Activated naive CD4-positive, alpha-beta T cell treated with anti-CD3 and anti-CD28 coated beads, Interleukin-2, amount 50 U/mL, for 16 hours (primary cell): ENCODE measurements at places on chromosomes 5 and 9.

DNA sequence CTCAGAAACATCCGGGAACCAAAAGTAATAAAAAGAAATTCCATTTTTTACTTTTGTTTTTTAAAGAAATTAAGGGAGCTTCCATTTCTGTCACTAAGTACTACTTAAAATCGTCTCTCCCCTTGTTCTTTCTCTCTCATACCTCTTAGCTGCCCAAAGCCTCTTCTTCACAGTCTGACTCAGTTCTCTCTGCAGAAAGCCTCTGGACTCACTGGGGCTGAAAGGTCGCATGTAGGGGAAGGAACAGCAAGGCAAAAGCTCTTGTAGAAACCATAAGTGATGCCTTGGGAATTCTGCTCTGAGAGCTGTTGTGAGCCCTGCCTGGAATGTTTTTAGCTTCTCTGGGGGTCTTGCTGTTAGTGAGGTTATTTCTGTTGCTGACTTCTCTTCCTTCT is 100.8 kb upstream of the RANBP3L start:
- no peak for DNase-seq

DNA sequence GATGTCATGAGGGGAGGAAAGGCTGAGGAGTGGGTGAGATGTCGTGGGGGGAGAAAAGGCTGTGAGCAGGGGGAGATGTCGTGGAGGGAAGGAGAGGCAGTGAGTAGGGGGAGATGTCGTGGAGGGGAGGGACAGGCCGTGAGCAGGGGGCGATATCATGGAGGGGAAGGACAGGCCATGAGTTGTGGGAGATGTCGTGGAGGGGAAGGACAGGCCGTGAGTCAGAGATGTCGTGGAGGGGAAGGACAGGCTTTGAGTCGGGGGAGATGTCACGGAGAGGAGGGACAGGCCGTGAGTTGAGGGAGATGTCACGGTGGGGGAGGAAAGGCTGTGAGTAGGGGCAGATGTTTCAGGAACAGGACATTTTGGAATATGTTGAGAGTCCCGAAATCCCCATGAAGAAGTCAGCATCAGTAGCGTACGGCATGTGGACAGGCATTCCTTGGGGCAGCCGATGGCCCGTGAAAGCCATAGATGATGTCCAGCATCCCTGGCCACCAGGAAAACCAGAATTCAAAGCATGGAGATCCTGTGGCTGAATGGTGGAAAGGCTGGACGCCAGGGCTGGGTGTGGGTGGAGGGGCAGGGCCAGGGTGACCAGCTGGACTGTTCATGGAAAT is 8.3 kb upstream of the SLC6A19 start:
- DNase-seq, result no peak

DNA sequence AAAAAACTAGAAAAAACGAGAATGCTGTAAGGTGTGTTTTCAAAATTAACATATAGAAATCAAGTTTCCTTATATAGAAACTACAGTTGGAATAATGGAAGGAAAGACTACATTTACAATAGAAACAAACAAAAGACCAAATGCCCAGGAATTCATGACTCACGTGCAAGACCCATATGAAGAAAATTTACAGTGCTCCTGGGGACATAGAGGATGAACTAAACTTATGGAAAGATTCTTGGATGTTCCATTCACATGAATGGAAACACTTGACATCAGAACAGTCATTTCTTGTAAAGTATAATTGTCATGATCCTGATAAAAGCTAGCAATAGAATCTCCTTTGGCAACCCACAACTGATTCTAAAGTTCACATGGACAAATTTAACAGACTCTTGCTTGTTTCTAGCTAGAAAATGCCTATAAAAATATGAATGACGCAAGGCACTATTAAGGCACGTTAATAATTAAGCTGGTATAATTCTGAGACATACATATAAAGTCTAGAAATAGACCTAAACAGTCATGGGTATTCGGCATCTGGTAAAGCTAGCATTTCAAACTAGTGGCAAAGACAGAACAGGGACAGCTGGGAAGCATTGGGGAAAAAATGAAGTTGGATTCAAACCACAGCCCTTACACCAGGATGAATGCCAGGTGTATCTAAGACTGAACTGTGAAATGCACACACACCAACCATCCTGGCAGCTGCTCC is 5.1 kb upstream of the ZFP62 start:
- no peak for DNase-seq

- no peak for DNase-seq
Measured at GRCh38 chr5:133526368-133526767, 86.0 kb downstream of the FSTL4 start.

DNA sequence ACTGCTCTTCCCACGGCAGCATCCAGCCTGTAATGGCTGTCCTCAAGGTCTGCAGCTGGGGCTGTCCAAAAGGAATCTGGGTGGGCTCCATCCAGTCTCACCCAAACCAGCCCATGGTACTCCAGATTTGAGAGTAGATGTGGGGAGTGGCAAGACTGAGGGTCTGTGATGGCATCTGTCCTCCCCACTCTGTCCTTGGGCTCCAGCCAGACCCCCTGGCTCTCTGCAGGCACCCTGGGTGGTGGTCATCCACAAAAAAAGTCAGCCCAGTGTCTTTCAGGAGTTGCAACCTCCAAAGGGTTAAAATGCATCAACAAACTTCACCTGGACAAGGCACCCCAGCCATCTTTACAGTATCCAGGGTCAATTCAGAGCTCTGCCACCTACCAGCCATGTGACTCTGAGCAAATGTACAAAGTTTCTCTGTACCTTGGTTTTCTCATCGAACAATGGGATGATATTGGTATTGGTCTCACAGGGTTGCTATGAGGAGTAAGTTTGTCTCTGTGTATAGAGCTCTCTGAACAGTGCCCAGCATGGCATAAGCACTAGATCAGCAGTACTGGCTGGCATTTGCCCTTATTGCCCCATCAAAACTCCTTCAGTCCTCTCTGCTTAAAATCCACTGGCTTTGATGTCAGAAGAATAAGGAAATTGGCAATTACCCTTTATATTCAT is 7.3 kb upstream of the S1PR3 start:
- no peak for DNase-seq

GRCh38 chr5:113171520-113171919 is 194.9 kb downstream of the DCP2 start:
- no peak for DNase-seq

GRCh38 chr5:158170060-158170459 is 311.1 kb upstream of the CLINT1 start:
- no peak for DNase-seq

GRCh38 chr5:156883316-156883875 is 33.3 kb downstream of the PPP1R2B start:
- no peak for DNase-seq

DNA sequence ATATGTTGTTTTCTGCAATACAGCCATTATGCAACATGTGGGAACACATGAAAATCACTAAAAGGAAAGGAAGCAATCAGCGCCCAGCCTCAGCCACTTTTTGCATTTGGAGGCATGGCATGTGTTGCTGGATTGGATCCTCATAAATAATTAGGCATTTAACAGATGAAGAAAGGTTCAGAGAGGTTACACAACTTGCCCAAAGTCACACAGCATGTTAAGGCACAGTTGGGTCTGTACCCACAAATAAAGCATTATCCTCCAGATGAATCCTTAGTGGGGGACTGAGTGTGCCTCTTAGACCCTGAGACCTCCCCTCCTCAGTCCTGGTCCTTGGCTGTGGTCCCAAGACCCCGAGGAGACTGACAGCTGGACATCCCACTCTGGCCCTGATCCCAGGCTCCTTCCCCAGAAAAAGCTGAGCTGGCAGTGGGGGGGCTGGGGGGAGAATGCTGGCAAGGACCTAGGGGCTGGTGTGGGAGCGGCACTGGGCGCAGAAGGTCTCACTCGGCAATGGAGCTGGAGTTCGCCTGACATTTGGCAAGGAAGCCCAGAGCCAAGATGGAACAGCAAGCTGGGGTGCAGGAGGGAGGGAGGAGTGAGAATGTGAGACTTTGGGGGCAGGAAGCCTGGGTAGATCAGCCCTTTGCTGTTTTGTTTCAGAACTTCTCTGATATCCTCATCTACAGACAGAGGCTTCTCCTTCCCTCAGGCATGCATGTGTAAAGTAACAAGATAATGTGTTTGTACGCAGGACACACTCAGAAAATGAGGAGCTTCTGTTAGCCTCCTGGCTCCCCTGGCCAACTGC is 6.9 kb upstream of the AKNA start:
- no peak for DNase-seq

DNA sequence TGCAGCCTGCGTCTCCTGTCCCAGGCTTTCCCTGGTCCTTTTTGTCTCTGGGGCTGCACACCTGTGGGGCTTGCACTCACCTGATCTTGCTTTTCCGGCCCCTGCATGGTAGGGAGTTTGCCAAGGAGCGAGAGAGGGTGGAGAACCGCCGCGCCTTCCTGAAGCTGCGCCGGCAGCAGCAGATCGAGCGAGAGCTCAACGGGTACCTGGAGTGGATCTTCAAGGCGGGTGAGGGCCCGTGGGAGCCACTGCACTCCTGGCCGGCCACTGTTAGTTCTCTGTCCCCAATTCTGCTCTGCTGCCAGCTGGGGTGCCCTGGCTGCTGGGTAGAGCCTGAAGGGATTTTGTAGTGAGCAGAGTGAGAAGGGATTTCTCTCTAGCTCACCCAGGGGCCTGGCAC is 78.0 kb downstream of the CACNA1B start:
- DNase-seq, result no peak

DNA sequence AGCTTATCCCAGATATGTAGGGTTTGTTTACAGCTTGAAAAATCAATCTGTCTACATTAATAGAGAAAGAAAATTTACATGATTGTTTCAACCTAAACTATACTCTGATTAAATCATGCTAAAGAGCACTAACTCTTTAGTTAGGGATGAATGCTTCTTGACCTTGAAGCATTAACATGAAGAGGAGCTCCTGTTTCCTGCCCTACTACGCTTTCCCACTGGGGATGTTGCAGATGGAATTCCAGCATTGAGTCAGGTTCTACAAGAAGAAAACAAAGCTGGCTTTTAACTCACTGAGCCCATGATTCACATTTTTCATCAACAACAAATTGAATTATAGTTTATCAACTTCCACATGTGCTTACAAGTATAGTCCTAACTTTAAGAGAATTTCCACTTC is 471.3 kb downstream of the TMEM232 start:
- no peak for DNase-seq

DNA sequence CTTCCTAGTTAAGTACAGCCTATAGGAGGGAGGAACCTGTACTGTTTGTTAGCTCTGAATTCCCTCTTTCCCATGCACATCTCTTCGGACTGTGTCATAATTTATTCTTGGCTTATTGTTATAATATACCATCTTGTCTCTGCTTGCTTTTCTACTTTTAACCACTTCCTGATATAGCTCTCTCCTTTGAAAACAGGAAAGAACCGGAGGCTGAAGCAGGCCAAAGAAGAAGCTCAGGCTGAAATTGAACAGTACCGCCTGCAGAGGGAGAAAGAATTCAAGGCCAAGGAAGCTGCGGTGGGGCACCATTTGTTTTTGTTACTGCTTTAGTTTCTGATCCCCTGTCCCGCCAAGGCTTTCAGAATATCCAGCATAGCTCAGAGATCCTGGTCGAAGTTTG is 4.8 kb downstream of the ATP6V1G1 start:
- DNase-seq, result peak; percentile 37

DNA sequence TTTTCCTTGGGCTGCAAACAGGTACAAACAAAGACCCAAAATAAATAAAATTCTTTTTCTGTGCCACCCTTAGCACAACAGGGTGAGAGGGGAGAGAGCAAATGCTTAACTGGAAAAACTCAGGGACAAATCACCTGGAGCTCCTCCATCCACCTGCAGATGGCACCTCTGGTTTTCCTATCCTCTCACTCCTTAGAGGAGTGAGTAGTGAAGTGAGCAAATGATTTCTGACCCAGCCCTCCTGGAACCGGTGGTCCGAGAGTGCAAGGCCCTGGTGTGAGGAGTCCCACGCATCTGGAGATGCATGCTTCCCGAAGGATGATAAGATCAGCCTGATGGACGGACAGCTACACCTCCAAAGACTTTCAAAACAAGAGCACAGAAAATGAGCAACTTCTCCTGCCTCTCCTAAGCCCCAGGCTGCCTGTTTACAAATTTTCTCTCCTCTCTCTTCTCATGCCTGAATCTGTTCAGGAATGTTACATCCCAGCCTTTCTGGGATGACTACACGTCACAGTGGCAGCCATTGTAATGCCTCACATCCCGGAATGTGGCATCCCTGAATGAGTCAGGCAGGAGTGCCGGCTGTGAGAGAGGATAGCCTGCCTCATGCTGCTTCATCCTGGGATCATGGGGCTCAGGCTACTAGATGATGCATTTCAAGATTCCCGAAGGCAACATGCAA is 86.4 kb downstream of the ADRB2 start:
- DNase-seq, result no peak

DNA sequence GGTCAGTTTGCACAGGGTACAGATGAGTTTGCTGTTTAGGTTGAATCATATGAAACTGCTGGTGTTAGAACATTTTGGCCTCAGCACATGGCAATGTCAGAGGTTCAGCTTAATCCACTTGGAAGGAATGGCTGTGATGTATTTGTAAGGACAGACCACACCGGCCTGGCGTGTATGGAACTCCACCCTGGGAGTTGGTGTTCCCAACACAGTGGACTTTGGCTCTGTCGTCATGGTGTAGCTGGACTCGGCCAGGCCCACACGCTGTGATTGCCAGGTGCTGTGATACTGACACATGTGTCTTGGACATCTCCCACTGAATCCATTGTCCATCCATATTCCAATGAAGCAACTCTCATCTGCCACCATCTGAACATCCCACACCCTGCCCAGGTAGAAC is 90.3 kb downstream of the ZNF618 start:
- DNase-seq, result no peak

DNA sequence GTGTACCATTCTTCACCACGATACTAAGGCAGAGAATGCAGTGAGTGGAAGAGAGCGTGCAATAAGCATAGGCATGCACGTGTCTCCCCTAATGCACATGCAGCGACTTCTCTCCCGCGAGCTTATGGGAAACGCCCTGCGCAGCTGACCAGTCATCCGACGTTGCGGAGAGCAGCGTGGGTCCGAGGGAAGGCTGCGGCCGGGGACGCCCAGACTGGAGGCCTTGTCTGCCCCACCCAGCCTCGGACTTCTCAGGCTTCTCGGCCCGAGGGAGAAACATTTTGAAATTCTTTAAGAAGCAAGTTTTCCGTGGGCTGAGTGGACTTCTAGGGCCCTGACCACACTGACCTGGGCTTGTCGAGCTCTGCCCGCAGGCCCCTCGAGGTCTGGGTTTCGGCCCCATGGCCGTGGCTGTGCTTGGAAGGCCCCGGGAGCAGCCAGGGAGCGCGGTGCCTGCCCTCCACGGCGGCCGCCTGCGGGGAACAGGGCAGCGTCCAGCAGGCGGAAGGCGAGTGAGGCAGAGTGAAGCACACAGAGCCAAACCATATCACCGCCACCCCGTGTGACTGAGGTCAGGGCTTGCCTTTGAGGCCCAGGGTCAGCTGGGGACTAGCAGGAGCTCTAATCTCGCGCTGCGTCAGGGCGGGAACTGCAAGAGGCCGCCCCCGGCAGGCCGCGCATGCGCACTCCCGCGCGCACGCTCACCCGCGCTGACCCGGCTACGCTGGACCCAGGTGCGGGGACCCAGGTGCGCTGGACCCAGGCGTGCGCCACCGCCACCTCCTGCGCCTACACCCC is 60.0 kb upstream of the IRX1 start:
- no peak for DNase-seq

GRCh38 chr5:138685193-138685745 is 68.0 kb upstream of the CTNNA1 start:
- no peak for DNase-seq

- no peak for DNase-seq
Measured at GRCh38 chr5:154590093-154590724, 112.2 kb upstream of the HAND1 start.
